Airway epithelial cell (primary cell): ENCODE measurements at places on chromosomes 2 and 18. TPM values are rescaled to one million over a fixed set of nuclear protein-coding genes. Genes with fewer than 3 reads are reported as not detected.

The ABCB11 gene
- 0.07 and 0.28 TPM in 2 replicates for total RNA-seq

The CLIP4 gene
- 18.6 and 21.9 TPM in 2 replicates for total RNA-seq

The LONRF2 gene
- total RNA-seq = not detected in 2 replicates

The CCDC148 gene
- total RNA-seq = 0.09 and 0.14 TPM in 2 replicates

The PAX3 gene
- total RNA-seq = not detected in 2 replicates

The CDCA7 gene
- 32.7 and 35.9 TPM in 2 replicates for total RNA-seq

The RBM44 gene
- total RNA-seq = 0.09 and 0.28 TPM in 2 replicates

The SKA1 gene
- total RNA-seq = 6.5 and 12.6 TPM in 2 replicates

The COL4A3 gene
- total RNA-seq = not detected in 2 replicates

The CPS1 gene
- 10.8 TPM in 2 replicates for total RNA-seq

The POTEI gene
- not detected in 2 replicates for total RNA-seq

The CPLX4 gene
- not detected in 2 replicates for total RNA-seq

The GPR55 gene
- total RNA-seq = not detected in 2 replicates

The LOXHD1 gene
- not detected in 2 replicates for total RNA-seq

The OBSL1 gene
- 35.3 and 35.9 TPM in 2 replicates for total RNA-seq
